ENCODE measurements at places on chromosomes 4 and X.

GRCh38 chr4:183263787-183264386 is 56.2 kb downstream of the CLDN22 start:
- DNase-seq, result peak; percentile 91

DNA sequence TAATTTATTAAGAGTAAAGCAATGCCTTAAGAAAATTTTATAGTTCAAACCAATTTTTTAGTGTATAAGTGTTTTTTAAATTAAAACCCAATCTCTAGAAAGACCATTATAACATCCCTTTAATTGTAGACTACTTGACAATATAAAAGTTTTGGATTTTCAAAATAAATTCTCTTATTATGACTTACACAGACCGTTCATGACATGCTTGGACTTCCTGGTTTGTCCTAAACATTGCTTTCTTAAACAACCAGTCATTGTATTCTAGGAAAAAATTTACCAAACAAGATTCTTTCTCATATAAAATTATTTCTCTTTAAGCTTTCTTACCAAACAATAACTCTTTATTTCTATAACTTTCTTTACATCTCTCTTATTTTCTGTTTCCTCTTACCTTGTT is 49.0 kb upstream of the CXorf51A start:
- no peak for DNase-seq

GRCh38 chr4:170323623-170324022 is 233.9 kb upstream of the AADAT start:
- DNase-seq, result no peak

GRCh38 chr4:68658672-68659071 is 11.8 kb downstream of the UGT2B15 start:
- DNase-seq, result no peak

GRCh38 chr4:37998226-37998625 is 38.0 kb downstream of the PTTG2 start:
- no peak for DNase-seq

- peak; percentile 98 for DNase-seq
Measured at GRCh38 chr4:15920723-15921591, 17.6 kb downstream of the FGFBP1 start.

DNA sequence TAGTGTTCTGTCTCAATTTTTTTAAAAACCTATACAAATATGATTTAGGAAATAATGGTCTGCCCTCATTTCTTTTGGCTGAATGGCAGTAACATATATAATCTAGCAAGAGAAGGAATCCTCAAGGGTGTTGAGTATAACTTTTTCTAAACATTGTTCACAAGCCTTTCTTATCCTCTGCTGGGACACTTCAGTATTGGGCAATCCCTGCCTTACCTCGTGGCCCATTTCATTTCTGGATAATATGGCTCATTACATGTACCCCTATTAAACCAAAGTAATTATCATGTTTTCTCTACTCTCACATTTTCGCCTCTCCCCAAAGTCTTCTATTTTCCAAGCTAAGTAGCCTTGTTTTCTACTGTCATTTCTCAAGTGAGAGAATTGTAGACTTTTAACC is 110.8 kb upstream of the STIM2 start:
- no peak for DNase-seq

- peak; percentile 10 for DNase-seq
Measured at GRCh38 chr4:145132511-145133098, 34.5 kb downstream of the ABCE1 start.

- no peak for DNase-seq
Measured at GRCh38 chrX:84710611-84711010, 208.4 kb upstream of the HDX start.

- DNase-seq, result no peak
Measured at GRCh38 chr4:6888506-6889071, 21.0 kb upstream of the TBC1D14 start.

GRCh38 chr4:4859799-4860599 is 534 bp downstream of the MSX1 start:
- no peak for DNase-seq

DNA sequence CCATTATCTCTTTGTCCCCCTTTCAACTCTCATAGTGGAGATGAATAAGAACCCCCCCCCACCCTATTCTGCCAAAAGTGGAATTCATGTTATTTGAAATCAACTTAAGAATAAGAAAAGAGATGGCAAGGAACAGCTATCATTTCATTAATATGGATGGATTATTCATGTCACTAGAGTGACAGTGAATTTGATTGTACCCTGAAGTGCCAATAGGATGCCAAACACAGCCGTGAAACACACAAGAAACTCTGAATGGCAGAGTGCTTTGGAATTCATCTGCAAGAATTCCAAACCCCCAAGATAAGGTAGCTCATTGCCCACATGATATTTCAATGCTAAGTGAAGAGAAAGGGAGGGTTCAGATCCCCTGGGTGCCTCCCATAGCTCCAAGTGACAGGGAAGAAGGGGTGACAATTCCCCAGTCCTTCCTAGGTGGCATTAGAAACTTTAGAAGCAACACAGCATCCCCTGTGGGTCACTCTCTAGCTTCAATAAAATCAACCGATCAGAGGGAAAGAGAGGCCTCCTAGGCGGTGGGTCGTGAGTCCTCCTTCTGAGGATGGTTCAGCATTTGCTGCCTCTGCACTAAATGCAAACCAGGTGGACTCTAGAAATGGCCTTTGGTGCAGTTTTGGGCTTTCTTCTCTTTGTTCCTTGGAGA is 84.3 kb downstream of the MGST2 start:
- DNase-seq, result no peak

GRCh38 chr4:78354782-78355181 is 196.8 kb upstream of the ANXA3 start:
- no peak for DNase-seq

DNA sequence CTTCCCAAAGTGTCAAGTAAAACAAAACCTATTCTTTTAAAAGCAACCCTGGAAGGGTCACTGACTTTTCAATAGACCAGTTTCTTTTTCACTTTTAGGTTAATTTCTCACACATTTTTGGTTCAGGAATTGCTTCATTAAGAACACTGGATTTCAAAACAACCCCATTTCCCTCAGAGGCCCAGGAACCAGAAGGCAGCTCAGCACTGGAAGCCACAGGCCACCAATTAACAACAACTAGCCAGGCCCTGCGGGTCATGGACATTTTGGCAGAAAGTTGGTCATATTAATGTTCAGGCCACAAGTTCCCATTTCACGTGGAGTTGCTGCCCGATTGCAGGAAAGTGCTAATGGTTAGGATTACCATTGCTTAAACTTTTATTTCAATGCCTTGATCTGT is 39.8 kb downstream of the HAND2 start:
- no peak for DNase-seq
